ENCODE measurements at places on chromosomes 4 and X. TPM values are rescaled to one million over a fixed set of nuclear protein-coding genes. Genes with fewer than 3 reads are reported as not detected.

DNA sequence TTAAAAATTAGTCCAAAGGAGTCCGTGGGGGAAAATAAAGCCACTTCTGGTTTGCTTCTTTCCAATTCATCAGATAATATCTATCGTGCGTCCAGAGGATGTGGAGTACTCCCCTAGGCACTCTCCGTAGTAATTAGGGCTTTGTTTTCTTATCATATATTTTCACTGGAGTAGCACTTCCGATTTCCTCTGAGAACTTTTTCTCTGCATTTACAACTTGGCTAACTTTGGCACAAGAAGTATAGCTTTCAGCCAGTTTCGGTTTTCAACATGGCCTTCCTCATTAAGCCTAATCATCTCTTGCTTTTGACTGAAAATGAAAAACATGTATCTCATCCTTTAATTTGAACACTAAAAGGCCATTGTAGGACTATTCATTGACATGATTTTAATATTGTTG, 80.5 kb downstream of the CASP3 start:
- DNase-seq: no peak

FAM9B gene
- total RNA-seq: not detected

BEX2 gene
- not detected for total RNA-seq

- DNase-seq: no peak
These were observed 362.0 kb upstream of the BOD1L1 start for GRCh38 chr4:13989501-13989900.

GRCh38 chr4:139483000-139483399, 29.1 kb downstream of the RAB33B start:
- no peak for DNase-seq

DNA sequence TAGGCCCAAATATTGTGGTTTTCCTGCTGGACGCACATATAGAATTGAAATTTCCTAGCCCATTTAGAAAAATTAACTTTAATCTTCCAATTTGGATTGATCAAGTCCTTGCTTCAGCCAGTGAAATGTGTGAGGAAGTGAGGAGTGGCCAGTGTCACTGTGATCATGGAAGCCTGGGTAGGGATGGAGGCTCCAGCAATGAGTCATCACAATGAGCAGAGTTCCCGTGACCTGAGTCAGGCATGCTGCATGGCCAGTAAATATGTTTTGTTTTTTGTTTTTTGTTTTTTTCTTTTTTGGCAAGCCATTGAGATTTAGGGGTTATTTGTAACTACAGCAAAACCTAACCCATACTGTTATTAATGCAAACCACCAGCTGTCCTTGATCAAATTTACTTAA, 52.1 kb downstream of the IDS start:
- peak; percentile 17 for DNase-seq

EVC2 gene
- 5.9 TPM for total RNA-seq

DNA sequence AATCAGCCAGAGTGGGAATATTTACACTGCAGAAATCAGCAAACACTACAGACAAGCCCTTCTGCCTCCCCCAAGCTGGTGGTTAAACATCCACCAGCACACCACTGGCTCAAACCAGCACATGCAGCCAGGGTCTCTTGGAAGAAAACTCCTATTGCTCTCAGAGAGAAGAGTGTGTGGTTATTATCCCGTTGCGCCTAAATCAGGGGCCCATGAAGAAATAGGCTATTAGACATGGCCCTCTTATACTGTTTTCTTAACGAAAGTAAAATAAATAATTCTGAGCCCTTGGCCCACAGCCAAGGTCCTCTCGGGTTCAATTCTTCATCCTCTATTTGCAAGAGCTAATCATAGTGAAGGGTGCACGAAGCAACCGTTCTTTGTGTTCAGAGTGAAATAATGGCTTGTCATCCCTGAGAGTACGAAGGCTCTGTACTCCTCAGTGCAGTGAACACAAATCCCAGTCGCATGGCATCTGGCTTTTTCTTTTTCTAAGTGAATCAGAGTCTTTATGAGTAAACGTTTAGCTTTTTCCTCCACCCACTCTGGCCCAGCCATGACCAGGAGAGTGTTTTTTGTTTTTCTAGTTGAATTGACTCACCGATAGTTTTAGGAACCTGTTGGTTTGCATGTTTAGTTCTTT, 33.4 kb upstream of the RBM47 start:
- DNase-seq: peak; percentile 89

DNA sequence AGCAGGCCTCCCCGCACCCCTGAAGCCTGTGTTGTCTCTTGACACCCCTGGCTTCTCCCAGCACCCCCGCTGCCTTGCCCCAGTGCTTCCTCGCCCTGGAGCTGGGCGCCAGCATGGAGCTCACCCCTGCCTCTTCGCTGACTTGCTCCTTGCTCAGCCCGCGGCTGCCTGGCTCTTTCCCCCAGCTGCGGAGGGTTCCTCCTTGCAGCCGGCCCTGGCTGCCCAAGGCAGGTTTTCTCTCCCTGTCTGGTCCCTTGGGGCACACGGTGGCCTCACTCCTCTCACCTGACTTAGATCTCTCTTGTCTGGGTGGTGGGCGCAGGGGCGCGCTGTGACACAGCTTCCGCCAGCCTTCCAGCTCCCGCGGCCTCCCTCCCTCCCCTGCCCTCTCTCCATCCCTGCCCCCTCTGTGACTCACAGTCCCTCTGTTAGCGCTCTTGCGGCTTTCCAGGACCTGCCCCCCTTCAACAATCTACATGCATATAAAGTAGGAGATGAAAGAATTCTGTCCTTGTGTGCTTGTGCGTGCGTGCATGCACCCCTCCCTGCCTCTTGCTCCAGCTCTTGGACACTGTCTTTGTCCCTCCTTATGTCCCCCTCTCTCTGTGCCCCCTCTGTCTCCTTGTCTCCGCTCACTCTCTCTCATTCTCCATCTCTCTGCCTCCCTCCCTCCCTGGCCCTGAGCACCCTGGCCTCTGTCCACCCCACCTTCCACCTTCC, 2.2 kb downstream of the PLXNB3 start:
- DNase-seq: peak; percentile 71

GRCh38 chrX:43166874-43167273, 388.9 kb upstream of the PPP1R2C start:
- DNase-seq: no peak

MEPE gene
- not detected for total RNA-seq

DNA sequence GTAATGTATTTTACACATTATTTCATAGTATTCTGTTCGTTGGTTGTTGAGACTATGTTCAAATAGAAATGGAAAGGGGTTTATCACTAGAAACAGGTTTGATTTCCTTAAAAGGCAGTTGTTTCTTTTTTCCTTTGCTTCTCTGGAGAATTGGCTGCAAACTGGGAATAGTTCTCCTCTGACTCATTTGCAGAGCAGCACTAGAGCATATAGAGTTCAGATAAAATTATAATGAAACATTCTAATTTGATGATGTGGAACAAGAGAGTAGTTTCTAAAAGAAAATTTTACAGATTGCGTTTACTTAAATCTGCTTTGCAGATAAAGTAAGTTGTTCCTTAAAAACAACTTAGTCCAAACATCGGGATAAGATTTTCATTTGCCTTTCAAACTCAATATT, 29.7 kb downstream of the SYNPO2 start:
- peak; percentile 94 for DNase-seq

ZFYVE28 gene
- 0.56 TPM for total RNA-seq

- DNase-seq: peak; percentile 6
These were observed 49.0 kb upstream of the CXorf51A start for GRCh38 chrX:146863566-146863965.

RAB39B gene
- total RNA-seq: 0.56 TPM

- no peak for DNase-seq
These were observed 31.2 kb upstream of the TAB3 start for GRCh38 chrX:30920271-30920670.

GRCh38 chr4:148914301-148914700, 472.1 kb upstream of the NR3C2 start:
- no peak for DNase-seq

DNA sequence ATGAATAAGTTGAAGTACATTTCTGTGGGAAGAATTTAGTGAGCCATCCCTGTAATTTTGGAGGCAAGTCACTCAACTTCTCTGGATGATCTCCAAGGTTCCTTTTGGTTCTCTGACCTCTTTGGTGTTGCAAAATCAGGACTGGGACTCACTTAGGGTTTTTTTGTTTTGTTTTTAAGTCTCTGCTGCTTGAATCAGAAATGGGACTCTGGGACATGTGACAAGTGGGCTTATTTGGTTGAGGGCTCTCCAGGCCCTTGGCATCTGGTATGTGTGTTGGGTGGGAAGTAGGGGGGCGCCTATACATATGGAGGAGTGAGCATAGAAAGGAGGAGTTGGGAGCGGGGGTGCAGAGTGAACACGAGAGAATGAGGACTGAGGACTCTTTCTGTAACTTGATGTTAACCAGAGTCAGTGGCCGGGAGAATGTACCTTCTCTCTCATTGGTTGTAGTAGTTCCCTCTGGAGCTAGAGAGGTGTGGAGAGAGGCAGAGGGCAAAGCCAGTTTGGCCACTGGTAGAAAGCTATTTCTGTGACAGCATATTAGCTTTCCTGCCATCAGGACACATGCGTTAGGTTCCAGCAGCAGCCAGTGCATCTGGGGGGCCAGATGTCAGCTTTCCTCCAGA, 1.9 kb downstream of the ARHGAP10 start:
- peak; percentile 58 for DNase-seq

RNF212 gene
- total RNA-seq: under 0.01 TPM

ZNF157 gene
- under 0.01 TPM for total RNA-seq

DCLK2 gene
- 11.3 TPM for total RNA-seq

NLRP2B gene
- not detected for total RNA-seq

DNA sequence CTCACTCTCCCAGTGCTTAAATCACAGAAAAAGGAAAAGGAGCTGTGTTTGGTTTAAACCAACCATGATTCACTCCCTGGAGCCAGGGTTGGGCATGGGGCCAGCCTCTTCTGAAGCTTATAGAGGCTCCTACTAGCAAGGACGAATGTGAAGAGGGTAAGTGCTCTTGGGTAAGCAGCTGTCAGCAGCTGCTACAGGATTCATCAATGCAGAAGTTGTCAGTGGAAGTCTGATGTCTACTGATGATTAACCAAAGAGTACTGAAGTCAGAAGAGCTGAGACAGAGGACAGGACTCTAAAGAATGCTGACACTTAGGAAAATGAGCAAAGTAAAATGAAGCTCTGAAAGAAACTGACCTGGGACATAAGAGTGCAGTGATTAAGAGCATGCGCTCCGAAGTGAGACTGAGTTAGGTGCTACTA, 32.7 kb upstream of the JADE1 start:
- DNase-seq: peak; percentile 95

- no peak for DNase-seq
These were observed 174.4 kb upstream of the BRWD3 start for GRCh38 chrX:80984118-80984517.

CFI gene
- 0.28 TPM for total RNA-seq

DNA sequence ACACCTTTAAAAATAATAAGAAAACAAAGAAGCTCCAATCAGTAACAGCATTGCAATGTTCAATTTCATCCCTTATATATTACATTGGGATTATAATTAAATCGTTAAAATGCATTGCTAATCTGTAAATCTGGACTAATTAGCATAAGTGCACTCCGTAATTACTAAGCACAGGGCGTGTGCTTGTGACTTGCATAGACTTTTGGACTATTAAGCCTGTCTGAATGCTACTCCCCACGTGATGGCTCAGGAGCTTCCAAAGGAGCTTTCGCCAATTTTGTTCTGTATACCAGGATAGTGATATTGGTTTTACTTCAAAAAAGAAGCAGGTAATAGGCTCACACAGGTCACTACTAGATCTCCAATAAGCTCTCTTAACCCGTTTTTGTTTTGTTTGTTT, 497.1 kb downstream of the SMARCA1 start:
- no peak for DNase-seq

Data from IMR-90 (cell line).